ENCODE measurements at places on chromosomes 16 and 17. TPM values are rescaled to one million over a fixed set of nuclear protein-coding genes. Genes with fewer than 3 reads are reported as not detected.
A peak's percentile ranks its signal among the peaks of the same experiment; 100 is the strongest.

DNA sequence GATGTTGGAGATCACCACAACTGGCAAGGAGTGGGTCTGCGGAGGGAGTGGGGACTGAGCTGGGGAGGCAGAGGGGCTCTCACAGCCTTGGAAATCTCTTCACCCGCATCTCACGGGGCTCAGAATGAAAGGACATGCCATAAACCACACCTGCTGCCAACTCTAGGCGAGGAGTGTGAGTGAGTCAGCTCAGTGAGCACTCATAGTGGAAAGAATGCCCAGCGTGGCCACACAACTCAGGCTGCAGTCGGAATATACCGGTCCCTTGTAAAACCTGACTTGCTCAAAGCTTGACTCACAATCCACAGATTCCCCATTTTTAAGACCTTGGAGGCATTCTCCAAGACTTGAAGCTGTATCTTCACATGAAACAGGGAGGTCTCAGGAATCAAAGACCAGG lies 36.7 kb downstream of the STAT5A start:
- no peak overlapping the region for H3K4me3 ChIP-seq
- no peak for DNase-seq
- H3K27me3 ChIP-seq, result no peaks in the 10 kb centered on the region
- peaks cover 29% of the 10 kb centered on the region for H3K36me3 ChIP-seq
- H3K27ac ChIP-seq, result no peak overlapping the region

The NOL11 gene
- 18.1 TPM for total RNA-seq

The PDE6G gene
- total RNA-seq, result not detected

The ABCC3 gene
- total RNA-seq, result 0.20 TPM

The NT5M gene
- 12.0 TPM for total RNA-seq

The CCDC200 gene
- not detected for total RNA-seq

The ADAP2 gene
- total RNA-seq, result 8.3 TPM

The TRPV3 gene
- 1.4 TPM for total RNA-seq

DNA sequence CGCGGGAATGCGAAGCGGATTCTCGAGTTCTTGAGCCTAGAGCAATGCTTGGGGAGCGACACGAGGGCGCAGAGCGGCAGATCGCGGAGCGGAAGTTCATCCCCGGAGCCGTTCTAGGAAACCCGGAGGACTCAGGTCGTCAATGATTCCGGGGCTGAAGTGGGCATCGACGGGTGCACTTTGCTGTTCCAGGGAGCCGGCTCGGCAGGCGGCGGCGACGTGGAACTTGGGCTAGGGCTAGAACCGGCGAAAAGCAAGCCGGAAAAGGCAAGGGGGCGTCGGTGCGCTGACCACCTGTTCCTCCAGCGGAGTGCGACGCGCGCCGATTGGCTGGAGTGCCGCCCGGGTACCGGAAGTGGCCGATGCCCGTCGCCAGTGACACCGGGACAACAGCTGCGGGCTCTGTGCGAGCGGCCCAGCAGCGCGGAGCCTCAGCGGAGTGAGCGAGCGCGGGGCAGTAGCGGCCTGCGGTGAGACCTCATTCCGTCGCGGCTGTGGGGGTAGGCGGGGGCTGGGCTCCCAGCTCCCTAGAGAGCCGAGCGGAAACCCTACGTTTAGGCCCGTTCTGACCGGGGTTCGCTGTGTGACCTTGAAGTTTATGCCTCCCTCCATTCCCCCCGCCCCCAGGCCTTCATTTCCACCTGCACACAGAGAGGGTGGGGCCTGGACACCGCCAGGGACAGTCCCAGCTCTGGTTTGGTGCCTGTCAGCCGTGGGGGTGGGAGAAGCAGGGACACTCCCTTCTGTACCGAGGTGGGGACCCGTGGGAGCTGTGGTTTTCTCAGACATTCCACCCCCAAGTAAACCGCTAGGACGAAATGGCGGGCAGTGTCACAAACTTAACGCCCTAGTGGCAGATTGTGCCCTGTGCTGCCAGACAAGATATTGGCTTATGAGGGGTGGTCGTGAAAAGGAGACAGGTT lies at the start of gene ZFP3:
Gene ZFP3, plus strand, starts transcription at position 362 of the 923 bp plus-strand sequence. CDS start 13,038 bp downstream, outside the sequence.
- no peaks in the 10 kb centered on the region for H3K27me3 ChIP-seq
- peak within 1 kb of the TSS; percentile 92 for H3K27ac ChIP-seq
- peak; percentile 87 for DNase-seq
- peak within 1 kb of the TSS; percentile 84 for H3K4me3 ChIP-seq

DNA sequence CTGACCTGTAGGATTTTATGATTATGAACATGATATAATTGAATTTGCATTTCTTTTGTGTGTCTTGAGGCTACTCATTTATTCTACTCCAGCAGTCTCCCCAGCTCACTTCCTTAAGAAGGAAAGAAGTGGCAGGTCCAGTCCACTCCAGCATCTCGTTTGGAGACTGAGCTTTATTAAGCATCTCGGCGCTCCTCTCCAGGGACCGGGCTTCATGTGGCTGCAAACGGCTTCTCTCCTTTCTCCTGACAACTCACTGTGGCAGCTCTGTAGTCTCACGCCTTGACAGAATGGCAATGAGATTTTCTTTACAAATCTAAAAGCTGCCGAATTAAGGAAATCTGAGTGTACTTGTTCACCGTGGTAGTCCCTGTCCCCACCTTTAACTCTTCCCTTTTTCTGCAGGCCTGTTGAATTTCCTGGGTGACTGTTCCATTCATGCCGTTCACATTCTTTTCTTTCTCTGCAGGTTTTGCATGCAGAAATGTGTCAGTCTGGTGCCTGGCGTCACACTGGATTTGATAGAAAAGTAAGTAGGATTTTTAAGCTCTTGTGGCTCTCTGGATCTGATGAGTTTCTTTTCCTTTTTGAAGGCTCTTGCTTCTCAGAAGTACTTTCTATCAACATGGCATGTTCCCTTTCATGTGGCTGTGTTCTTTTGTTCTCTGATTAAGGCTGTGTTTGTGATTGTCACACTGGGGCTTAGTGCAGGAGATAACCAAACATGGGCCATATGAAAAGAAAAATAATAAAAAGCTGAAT lies 200.5 kb upstream of the CHMP6 start:
- DNase-seq, result no peak
- H3K4me3 ChIP-seq, result no peak overlapping the region
- H3K36me3 ChIP-seq, result no peaks in the 10 kb centered on the region
- H3K27ac ChIP-seq, result no peak overlapping the region
- H3K27me3 ChIP-seq, result no peaks in the 10 kb centered on the region
- H3K4me1 ChIP-seq, result peaks cover 8% of the 10 kb centered on the region

The C17orf78 gene
- not detected for total RNA-seq

The NPIPB6 gene
- total RNA-seq, result 0.63 TPM

DNA sequence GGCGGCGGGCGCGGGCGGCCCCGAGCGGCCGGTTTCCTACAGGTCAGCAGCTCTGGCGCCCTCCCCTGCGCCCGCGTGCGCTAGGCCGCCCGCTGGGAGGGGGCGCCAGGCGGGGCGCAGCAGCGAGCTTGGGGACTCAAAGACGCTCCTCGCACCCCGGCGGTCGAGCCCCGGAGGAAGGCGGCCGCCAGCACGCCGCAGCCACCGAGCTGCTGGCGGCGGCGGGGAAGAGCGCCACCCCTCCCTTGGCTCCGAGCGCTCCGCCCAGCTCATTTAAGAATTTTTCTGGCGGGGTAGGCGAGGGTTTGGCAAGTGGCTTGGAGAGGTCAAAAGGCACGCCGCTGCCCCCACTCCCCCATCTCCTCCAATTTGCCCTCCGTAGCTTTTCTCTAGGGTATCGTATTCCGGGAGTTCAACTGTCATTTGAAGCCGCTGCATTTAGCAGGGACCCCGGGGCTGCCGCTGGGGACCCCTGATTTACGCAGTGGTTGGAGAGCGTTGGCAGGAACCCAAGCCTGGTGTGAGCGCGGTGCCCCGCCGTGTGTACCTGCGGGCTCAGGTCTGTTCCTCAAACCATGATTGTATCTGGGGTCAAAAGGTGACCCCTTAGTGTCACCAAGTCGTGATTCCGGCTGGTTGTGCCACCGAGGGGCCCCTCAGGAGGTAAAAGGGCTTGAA lies 59.5 kb upstream of the GSE1 start:
- H3K27me3 ChIP-seq, result no peaks in the 10 kb centered on the region
- H3K27ac ChIP-seq, result peak overlapping the region; percentile 91
- H3K36me3 ChIP-seq, result no peaks in the 10 kb centered on the region
- H3K4me1 ChIP-seq, result peaks cover 19% of the 10 kb centered on the region

DNA sequence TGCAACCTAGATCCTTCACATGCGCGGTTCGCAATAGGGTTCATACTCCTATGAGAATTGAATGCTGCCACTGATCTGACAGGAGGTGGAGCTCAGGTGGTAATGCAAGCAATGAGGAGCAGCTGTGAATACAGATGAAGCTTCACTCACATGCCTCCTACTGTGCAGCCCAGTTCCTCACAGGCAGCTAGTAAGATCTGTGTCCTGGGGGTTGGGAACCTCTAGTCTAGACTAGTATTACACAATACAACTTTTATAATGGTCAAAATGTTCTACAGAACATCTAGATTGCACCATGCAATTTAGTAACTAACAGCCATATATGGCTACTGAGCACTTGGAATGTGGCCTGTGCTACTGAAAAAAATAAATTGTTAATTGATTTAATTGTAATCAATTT lies 26.7 kb downstream of the ABCA5 start:
- no peak overlapping the region for H3K27ac ChIP-seq
- H3K36me3 ChIP-seq, result peaks cover 46% of the 10 kb centered on the region
- no peaks in the 10 kb centered on the region for H3K4me1 ChIP-seq
- no peaks in the 10 kb centered on the region for H3K27me3 ChIP-seq
- H3K4me3 ChIP-seq, result no peak overlapping the region

DNA sequence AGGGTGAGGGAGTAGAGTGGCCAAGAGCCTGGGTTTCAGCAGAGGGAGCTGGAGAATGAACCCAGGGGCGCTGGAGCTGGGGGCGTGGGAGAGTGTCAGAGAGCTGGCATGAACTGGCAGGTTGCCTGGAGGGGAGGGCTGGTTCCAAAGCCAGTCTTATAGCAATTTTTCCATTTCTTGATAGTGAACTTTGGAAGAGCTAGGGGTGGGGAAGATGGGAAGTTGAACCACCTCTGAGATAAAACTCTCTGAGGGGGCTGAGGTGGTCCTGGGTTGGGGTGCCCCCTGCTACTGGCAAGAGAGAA lies 36.9 kb downstream of the ADGRG5 start:
- no peaks in the 10 kb centered on the region for H3K4me1 ChIP-seq
- H3K36me3 ChIP-seq, result no peaks in the 10 kb centered on the region

The WNT9B gene
- 0.20 TPM for total RNA-seq

The TLCD3B gene
- total RNA-seq, result not detected

GRCh38 chr17:48241131-48241591 lies 133.6 kb downstream of the SNX11 start:
- no peaks in the 10 kb centered on the region for H3K27me3 ChIP-seq
- H3K27ac ChIP-seq, result no peak overlapping the region
- no peaks in the 10 kb centered on the region for H3K36me3 ChIP-seq
- DNase-seq, result peak; percentile 61
- H3K4me3 ChIP-seq, result no peak overlapping the region
- H3K4me1 ChIP-seq, result peaks cover 62% of the 10 kb centered on the region

The CCDC78 gene
- total RNA-seq, result 0.35 TPM

- H3K4me1 ChIP-seq, result peaks cover 25% of the 10 kb centered on the region
- no peak overlapping the region for H3K4me3 ChIP-seq
- no peak for DNase-seq
- no peak overlapping the region for H3K27ac ChIP-seq
- no peaks in the 10 kb centered on the region for H3K36me3 ChIP-seq
Measured at GRCh38 chr17:32269377-32269776, 3.7 kb downstream of the RHBDL3 start.

The KRTAP4-4 gene
- total RNA-seq, result not detected

The SLC35G6 gene
- not detected for total RNA-seq

The ADAM11 gene
- total RNA-seq, result 12.6 TPM

GRCh38 chr17:67353161-67353560 lies 13.2 kb downstream of the PSMD12 start:
- peaks cover under 1% of the 10 kb centered on the region for H3K4me1 ChIP-seq
- H3K36me3 ChIP-seq, result peaks cover 92% of the 10 kb centered on the region
- H3K27ac ChIP-seq, result no peak overlapping the region
- H3K27me3 ChIP-seq, result no peaks in the 10 kb centered on the region
- DNase-seq, result no peak
- no peak overlapping the region for H3K4me3 ChIP-seq

The SHISA6 gene
- total RNA-seq, result 0.18 TPM

The SLC5A10 gene
- 0.11 TPM for total RNA-seq

DNA sequence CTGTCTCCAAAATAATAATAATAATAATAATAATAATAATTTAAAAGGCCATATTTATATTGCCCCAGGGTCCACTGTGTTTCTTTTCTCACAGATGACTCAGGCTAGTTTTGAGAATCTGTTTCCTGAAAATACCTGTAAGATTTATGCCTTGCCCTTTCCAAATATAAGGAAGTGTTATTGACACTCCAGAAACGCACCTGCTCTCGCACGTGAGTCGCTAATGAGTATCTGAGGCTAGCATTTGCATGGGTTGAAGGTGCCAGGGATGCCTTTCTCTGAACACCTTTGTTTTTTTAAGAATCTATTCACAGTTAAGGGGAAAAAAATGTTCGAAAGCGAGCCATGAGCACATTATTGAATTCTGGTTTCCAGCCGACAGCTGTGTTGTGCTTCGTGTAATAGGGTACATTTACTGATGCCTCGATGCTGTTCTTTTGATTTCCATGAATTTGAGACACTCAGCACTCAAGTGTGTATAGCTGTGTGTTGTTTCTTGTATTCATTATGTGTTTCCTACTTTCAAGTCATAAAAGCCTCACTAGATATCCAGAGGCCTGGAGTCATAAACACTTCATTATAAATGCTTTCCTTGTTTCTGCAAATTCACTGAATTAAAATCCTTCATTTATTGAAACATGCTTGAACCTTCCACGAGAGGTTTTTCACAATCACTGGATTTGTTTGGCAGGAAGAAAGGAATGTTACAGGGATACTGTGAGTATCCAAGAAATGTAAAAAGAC lies 45.0 kb upstream of the NOL11 start:
- no peaks in the 10 kb centered on the region for H3K27me3 ChIP-seq
- no peak overlapping the region for H3K4me3 ChIP-seq
- no peaks in the 10 kb centered on the region for H3K4me1 ChIP-seq
- H3K36me3 ChIP-seq, result peaks cover 6% of the 10 kb centered on the region
- no peak for DNase-seq

DNA sequence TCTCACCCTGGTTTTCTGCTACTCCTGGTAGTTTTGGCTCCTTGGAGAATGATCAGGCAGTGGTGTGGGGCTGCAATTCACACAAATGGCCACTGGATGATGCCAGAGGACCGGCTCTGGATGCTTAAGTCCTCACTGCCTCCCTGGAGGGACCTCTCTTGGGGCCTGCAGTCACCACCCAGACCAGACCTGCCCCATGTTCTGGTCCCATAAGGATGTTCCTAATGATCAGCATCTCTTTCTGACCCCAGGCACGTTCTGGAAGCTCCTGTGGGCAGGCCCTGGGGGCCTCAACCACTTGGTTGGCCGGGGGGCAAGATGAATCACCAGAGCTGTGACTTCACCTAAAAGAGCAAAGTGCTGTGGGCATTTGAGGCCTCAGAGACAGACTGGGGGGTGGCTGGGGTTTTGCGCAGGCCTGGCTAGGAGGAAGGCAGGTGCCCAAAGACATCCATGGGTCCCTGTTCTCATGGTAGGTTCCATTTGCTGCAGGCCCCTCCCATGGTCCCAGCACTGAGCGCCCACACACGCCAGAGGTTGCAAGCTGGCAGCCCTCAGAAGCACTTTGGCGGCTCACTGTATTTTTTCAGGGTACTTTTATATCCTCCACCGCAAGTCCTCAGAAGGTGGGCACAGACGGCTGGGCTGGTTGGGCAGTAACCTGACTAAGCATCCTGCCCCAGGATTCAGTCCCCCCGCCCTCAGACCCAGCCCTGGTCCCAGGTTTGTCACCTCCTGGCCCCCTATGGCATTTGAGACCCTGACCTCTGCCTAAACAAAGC lies 53.2 kb downstream of the NT5M start:
- H3K36me3 ChIP-seq, result no peaks in the 10 kb centered on the region
- DNase-seq, result peak; percentile 74
- H3K27ac ChIP-seq, result no peak overlapping the region
- peaks cover 22% of the 10 kb centered on the region for H3K4me1 ChIP-seq
